ENCODE measurements at places on chromosomes 4 and X. TPM values are rescaled to one million over a fixed set of nuclear protein-coding genes. Genes with fewer than 3 reads are reported as not detected.

GNRHR gene
- total RNA-seq: not detected

NSUN7 gene
- not detected for total RNA-seq

TBC1D8B gene
- 0.35 TPM for total RNA-seq

HAND2 gene
- not detected for total RNA-seq

STOX2 gene
- total RNA-seq: not detected

FAM3A gene
- 38.6 TPM for total RNA-seq

RAB39B gene
- 8.7 TPM for total RNA-seq
